HS-27A (cell line): ENCODE measurements at places on chromosomes 1 and 21.

DNA sequence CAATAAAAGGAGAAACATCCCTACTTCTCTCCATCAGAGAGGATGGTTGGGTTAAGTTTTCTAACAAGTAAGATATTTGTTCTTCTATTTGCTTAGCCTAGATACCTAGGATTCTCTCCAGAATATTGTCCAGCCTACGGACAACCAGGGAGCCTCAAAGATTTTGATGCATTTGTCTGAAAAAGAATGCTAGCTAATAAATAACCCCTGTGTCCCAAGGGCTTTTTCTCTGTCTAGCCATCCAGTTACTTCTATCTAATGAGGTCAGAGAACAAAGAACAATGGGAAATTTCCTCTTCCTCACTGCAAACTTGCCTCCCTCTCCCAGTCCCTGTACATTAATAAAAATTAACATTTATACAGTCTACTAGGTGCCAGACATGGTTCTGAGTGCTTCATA, 810 bp downstream of the RGS5 start:
- no peak for DNase-seq

GRCh38 chr21:44989537-44989886, 49.7 kb downstream of the SLX9 start:
- DNase-seq: no peak

- DNase-seq: no peak
Observed at GRCh38 chr1:30875916-30876315, 32.6 kb downstream of the SDC3 start.

GRCh38 chr1:96996001-96996400, 274.4 kb downstream of the PTBP2 start:
- DNase-seq: no peak

- no peak for DNase-seq
Observed at GRCh38 chr1:70504176-70504820, 93.2 kb downstream of the CTH start.

DNA sequence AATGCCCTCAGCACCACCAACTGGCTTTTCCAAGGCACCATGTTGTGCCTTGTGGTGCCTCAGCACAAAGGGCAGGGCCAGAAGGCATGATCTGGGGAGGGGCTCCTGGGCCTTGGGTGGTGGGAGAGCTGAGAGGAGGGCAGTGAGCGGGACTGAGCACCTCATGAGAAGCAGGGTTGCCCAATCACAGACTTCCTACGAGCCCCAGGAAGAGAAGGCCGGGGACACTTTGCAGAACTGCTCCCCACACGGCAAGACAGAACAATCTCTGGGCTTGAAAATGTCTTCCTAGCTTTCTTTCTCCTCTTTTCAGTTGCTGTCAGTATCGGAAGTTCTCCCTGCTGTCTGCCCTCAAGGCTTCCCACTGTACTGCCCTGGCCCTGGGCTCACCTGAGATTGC, 6.8 kb downstream of the KCNJ10 start:
- DNase-seq: no peak

DNA sequence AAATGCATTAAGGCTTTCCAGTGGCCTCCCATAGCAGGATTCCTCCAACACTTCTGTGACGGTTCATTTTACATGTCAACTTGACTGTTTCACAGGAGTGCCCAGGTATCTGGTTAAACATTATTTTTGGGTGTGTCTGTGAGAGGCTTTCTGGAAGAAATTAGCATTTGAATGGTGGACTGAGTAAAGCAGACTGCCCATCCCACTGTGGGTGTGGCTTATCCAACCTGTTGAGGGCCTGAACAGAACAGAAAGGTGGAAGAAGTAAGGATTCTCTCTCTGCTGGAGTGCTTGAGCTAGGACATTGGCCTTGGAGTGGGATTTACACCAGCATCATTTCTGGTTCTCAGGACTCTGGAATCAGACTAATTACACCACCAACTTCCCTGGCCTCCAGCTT, 85.6 kb downstream of the RGS7 start:
- DNase-seq: no peak

DNA sequence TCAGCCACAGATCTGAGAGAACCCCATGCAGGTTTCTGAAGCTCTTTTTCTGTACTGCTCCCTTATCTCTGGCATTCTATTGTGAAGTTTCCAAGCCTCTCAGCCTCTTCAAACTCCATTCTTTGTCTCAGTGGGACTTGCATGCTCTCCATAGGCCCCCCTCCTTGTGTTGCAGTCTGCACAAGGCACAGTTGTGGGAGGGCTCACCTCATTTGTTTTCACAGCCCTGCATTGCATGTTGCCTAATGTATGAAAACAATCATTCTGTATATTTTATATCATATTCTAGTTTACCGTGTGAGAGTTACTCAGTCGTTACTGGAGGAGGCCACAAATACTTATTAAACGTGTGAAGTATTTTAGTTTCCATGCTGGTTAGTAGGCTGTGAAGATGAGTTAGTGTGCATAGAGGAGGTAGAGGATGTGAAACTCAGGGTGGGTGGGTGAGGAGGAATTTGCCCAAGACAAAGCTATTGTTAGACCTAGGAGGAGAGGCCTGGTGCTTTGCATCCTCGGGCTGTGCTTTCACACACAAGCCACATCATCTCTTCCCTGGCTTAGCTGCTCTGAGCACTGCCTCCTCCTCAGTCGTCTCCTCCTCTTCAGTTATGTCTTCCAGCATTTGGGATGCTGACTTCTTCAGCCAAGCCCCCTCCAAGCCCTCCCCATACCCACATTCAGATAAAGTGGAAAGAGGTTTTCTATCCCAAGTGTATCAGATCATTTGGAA, 7.8 kb upstream of the CHI3L2 start:
- DNase-seq: no peak

DNA sequence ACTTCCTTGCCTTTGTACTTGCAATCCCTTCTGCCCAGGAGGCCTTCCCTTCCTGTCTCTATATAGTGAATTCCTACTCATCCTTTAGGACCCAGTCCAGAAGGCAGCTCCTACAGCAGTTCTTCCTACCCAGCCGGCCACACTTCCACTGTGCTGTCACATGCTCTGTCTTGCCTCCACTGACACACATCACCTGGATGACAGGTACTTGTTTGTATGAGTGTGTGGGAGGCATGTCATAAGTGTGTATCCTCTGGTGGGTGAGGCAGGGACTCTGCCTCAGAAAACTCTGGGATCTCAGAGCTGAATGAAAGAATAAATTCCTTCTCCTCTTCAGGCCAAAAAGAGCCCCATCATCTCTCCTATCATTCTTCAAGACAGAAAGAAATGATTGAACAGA, 5.1 kb upstream of the OSCP1 start:
- DNase-seq: no peak

DNA sequence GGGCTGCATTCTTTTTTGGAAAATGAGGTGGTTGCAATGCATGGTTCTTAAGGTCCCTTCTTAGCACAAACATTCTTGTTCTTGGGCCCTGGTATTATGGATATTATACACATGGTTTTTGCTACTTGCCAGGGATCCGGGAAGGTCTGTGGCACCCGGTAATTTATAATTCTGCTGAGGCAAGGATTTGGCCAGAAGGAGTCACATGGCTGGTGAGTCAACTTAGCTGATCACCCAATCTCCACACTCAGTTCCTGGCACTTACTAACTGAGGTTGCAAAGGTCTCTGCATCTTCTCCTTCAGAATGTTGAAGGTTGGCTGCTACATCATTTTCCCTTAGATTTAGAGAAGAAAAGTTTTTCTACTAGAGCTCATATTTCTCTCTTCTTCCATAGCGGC, 112.5 kb downstream of the ROR1 start:
- DNase-seq: no peak

GRCh38 chr1:199089393-199090122, 450.7 kb downstream of the PTPRC start:
- no peak for DNase-seq

DNA sequence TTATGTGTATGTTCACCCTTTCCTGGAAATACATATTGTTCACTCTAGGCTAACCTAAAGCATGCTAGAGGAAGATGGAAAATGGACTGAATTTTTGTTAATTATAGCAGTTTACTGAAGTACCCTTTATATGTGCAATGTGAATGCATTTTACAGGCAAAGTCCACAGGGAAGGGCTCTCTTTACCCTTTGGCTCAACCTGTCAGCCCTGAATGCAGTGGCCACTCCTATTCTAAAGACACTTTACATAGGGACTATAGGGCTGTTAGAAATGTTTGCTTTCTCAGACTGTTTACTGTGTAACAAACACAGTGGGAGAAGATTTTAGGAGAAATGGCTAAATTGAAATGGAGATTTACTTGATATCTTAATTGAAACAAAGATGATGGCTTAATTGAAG, 78.5 kb downstream of the BRINP2 start:
- DNase-seq: no peak

GRCh38 chr1:43632135-43632670, 17.7 kb upstream of the KDM4A start:
- no peak for DNase-seq

DNA sequence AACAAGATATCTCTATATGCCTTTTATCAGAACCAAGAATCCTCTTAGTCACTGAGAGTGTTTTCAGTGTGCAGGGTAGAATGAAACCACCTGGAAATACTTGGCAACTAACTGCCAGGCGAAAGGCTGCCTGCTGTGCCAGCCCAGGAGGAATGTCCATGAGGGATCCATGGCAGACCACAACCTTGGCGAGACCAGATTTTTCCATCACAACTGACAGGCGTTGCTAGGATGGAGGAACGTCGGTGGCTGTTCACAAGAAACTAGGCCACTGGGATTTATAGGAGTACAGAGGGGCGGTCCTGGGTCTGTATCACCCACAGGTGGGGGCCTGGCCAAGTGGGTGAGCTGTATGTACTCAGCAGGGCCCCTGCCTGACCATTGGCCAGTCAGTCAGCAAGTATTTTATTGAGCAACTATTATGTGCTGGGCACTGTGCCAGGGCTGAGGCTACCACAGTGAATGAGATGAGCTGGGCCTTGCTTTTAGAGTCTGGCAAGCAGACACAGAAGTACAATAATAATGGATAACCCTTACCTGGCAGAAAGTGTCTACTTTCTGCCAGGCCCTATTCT, 199.4 kb downstream of the FOXD2 start:
- DNase-seq: no peak

DNA sequence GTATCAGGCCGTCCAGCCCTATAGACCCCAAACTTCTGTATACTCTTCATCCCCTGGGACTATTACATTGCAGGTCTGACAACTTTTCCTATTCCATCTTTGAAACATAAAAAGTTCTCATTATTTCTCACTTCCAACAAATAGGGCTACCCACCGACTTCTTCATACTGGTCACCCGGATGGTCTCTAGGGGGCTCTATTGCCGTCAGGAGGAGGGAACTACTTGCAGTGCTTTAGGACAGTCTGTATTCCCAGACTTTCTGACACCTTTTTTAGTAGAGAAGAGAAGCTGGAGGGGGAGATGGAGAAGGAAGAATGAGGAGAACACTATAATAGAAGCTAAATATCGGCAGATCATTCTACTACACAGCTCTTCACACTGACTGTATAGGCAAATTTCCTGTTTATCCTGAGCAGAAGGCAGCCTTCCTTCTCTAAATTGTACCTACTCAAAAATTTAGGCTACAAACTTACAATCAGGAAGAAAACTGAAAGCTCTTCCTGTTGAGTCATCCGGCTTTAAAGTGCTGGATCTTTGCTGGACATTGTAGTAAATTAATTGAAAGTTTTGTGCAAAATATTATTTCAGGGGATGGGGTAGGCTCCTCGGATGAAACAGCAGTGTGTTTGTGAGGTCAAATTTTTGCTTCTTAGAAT, 54.6 kb downstream of the CDC7 start:
- no peak for DNase-seq
